ENCODE measurements at places on chromosomes 1 and 21.

DNA sequence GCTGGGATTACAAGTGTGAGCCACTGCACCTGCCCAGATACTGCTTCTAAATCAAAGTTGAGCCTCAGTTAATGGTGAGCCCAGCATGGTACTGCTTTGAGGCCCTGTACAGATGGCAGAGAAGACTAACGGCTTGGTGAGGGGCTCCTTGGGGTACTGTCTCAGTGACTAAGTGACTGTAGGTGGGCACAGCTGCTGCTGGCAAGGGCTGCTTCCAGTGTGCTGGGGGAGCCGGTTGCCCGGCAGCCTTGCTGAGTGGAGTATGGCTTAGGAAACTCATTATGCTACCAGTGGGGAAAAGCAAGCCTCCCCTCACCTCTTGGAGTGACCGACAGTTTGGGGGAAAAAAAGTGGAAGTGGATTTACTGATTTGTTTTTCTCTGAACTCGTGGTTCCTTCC is 23.6 kb upstream of the ARHGEF10L start:
- DNase-seq = no peak

GRCh38 chr1:88462096-88462487 is 222.0 kb upstream of the PKN2 start:
- no peak for DNase-seq

DNA sequence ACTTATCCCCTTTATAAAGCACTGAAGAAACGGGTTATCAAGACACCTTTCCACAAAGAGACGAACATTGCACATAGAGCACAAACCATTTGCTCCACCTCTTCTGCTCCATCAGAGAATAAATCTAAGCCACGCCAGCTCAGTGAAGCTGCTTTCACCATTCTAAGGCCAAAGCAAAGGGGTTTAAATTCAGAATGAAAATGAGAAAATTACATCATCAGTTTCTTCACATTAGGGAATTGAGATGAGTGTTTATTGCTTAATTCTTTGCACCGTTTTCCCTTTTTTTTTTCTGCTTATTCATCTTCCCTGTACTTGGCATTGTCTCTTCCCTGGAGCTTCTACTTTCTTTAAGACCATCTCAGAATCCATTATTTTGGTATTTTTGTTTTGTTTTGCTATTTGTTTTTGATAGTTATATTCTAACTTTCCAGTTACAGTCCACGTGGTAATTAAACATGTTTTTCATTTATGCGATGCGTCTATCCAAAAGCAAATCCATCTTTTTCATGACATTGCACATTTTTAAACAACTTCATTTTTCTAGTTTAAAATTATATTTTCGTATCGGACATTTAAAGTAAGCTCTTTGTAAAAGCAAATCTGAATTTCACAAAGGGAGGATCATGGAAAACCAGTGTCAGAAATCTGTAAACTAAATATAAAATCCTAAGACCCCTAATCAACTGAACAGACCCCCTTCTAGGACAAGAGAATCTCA is 1.9 kb upstream of the OR2T34 start:
- DNase-seq = no peak

DNA sequence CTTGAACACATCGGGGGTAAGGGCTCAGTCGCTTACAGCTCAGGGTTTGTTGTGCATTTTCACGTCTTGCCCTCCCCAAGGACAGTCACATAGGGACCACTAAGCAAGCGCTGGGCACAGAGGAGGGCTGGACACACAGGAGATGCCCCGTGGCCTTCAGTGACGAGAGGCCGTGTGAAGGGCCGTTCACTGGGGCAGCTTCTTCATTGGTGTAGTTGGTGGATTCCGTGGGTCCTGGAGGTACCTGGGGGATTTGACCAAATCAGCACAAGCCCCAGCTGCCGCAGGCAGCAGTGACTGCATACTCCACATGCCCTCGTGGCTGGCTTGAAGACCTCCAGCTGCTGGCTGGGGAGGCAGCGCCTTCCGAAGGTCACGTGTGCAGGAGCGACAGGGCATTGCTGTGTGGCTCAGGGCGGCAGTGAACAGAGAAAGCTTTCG is 100.8 kb upstream of the C1orf174 start:
- DNase-seq = no peak

DNA sequence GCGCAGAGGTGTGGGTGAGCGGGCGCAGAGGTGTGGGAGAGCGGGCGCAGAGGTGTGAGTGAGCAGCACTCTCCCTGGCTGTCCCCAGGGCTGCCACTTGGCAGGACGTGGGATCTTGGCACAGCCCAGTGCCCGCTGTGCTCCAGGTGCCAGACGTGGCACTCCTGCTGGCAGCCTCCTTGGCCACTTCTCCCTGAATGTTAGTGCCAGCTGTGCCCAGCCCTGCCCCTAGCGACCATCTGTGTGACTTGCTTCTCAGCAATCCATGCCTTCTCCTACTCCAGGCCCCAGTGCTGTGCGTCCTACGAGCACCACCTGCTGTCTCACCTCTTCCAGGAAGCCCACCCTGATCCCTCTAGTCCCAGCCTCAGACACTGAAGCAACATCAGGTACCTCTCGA is 30.5 kb downstream of the KRTAP10-1 start:
- no peak for DNase-seq

DNA sequence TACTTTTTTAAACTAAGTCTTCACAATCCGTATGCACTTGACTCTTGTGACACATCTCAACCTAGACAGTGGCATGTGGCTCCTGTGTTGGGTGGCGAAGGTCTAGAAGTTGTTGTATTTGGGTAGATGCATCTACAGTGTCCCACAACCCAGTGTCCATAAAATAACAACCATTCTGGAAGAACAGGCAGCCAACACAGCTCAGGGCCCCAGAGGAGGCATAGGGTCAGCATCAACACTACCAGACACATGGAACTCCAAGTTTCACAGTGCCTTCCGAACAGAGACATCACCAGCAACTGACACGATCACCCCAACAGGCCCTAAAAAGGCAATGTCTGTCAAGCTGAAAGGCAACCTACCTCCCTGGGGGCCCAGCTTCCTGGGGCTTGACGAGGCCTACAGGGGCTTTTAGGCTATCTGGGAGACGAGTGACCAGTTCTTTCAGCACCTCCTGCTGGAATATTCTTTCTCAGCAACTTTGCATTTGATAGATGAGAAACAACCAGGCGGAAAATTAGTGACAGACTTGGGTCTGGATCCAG is 5.6 kb downstream of the SH3BP5L start:
- no peak for DNase-seq

DNA sequence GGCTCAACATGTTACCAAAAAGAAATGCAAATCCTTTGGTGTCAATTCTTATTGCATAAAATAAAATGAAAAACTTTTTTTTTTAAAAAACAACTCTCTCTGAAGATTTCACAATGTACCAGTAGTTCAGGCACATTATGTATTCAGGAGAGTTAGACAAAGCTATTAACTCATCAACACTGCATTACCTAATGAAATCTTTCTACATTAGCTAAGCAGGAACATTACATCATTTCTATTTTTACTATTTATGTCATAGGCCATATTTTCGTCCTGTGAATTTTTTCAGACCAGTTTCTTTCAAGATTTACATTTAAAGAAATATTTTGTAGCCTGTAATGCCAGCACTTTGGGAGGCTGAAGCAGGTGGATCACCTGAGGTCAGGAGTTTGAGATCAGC is 366.2 kb downstream of the USH2A start:
- DNase-seq = no peak

DNA sequence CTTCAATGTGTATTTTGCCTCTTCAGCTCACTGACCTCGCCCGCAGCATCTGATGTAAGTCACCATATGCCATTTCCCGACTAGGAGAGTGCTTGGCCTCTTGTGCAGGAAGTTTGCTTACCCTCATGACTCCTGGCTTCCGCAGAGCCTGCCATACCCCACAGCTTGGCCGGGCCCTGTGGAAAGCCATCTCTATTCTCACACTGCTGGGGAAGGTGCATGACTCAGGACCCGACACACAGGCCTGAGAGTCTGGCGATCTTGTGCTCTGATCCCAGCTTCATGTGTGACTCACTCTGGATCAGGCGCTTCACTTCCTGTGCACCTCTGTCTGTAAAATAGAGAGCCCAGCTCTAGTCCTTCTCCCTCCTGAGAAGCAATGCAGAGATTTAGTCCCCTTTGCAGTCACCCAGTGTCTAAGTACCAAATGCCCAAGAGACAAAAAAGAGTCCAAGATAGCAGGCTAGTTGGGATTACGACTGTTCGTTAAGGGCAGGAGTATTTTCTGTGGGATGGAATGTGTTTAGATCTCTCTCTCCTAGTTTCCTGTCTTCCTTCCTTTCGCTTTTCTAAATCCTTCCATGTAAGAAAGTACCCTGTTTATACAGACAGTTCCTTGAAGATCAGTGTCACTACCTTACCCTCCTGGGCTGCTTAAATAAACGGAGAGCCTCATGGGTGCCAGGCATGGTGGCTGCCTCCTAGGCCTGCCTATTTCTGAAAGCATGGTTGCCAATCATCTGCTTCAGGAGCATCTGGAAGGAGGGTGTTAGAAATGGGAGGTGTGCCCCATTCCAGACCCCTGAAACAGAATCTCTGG is 62.8 kb upstream of the KIF26B start:
- no peak for DNase-seq

DNA sequence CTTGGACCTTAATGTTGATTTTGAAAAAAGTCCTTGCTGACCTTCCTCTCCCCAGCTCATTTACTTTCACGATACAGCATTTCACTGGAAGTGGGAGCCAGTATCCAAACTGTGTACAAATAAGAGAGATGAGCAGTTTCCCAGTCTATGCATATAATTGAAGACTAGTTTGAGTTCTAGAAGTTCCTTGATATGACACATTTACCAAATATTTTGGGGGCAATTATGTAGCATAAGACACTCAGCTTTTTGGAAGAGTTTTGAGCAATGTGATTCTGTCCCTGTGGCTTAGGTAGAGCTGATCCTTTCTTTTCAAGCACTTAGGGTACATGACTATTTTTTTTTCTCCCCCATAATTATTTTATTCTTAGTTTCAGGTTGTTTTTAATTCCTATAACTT is 26.4 kb downstream of the GIPC2 start:
- no peak for DNase-seq

DNA sequence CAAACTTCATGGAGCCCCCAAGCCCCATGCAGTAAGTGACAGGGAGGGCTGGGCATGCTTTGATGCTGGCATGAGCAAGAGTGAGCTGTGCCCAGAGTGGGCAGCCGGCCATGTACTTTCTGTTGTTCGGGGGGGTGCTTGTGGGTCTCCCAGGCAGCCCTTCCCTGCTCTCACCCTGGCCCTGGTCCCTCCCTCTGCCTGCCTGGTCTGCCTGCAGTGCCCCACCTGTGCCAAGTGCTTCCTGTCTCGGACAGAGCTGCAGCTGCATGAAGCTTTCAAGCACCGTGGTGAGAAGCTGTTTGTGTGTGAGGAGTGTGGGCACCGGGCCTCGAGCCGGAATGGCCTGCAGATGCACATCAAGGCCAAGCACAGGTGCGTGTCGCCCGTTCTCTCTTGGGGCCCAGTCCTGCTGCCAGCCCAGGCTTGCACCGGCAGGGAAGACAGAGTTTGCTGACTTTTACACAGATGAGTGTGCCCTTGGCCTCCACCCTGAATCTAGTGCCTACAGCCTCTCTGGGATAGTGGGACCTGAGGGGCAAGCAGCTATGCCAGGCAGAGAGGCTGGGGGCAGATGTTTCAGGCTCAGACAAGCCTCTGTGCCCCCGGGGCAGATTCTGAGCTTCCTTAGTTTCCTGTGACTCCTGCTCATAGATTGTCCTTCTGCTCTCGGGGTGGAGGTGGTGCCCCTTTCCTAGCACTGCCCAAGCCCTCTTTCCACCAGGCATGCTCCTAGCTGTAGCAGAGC is 7.6 kb downstream of the ZBTB48 start:
- no peak for DNase-seq

DNA sequence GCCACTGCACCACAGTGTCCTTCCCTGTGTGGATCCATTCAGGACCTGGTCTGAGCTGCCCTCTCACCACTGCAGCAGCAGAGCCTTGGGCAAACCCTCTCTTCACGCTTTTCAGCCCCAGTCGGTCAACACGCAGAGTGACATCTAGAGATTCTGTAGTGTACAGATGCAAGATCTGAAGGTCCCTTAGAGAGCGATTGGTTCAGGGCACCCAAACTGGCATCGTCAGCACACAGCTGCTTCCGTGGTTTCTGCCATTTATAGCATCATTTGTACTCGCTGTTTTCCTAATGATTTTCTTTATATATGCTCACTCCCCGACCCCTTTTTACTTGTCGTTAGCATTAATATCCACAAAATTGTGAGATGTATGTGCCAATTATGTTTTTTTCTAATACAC is 1.5 kb upstream of the ASCL5 start:
- no peak for DNase-seq

- DNase-seq = no peak
Observed at GRCh38 chr1:34784751-34785221, 3.8 kb downstream of the GJB3 start.
